GM12878 (cell line): ENCODE measurements at places on chromosomes 1 and 21. TPM values are rescaled to one million over a fixed set of nuclear protein-coding genes. Genes with fewer than 3 reads are reported as not detected.

- DNase-seq, result no peak
Observed at GRCh38 chr21:41219498-41220207, 51.7 kb downstream of the BACE2 start.

DNA sequence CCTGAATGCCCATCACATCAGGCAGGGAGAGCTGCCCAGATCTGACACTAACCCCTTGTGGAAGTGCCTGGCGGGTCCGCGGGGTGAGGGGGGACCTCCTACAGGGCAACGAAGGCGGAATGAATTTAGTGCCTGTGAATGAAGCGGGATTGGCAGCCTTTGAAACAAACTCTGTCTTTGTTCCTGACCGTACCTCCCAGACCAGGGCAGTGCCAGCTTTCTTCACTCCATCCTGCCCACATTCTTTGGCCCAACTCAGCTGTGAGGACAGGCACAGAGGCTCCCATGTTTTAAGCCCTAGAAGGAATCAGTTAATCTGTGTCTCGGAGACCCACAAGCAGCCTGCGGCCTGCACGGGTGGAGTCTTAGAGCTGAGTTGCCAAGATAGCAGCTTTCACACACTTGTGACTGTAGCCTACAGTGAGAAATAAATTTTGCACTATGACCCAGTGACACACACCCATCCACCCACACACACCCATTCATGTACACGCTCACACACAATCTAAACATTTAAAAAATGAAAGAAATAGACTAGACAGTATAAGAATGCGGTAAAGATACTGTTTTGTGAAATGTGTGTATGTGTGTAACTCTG is 60.1 kb upstream of the USP24 start:
- DNase-seq, result no peak

FAM177B gene
- total RNA-seq, result not detected in 2 replicates

DNA sequence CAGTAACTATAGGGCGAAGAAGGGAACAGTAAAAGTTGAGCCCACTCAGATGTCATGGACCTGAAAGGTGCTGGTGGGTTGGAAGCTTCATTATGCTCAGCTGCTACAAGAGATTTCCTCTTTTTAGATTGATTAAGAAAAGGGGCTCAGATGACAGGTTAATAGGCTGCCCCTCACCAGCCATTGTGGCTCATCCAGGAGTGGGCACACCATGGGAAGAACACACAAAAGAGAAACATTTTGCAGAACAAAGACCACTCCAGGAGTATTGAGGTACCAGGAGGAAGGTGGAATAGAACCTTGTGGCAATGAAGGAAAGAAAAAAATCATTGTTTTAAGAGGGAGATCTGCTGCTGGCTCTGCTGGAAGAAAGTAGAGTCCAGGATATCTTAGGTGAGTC is 205.5 kb downstream of the RYR2 start:
- no peak for DNase-seq

DNA sequence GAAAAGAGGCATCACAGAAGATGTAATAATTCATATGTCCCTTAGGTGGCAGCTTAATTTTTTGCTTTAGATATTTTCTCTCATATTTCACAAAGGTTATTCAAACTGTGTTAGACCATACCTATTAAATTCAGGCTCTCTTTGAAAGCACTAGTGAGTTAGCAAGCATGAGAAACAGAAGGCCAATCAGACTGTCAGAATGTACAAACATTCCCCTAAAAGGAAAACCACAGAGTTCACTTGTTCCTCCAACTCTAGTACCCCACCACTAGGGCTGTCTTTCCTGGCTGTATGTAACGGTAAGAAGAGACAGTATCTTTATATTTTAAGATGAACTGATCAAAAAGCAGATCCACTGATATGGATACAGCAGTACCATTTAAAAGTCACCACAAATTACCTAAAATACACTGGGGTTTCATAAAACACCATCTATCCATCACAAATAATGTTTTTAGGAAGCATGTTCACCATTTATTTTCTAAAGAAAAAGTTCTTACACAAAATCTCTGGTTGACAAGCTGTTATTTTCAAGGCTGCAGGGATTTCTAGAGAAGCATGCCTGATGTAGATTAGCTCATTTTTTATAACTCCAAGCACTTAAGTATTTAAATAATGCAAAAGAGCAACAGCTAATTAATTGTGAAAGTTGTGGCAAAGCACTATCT is 1.8 kb downstream of the ARPC5 start:
- DNase-seq, result peak; percentile 73

PGD gene
- total RNA-seq, result 199 and 201 TPM in 2 replicates

DNA sequence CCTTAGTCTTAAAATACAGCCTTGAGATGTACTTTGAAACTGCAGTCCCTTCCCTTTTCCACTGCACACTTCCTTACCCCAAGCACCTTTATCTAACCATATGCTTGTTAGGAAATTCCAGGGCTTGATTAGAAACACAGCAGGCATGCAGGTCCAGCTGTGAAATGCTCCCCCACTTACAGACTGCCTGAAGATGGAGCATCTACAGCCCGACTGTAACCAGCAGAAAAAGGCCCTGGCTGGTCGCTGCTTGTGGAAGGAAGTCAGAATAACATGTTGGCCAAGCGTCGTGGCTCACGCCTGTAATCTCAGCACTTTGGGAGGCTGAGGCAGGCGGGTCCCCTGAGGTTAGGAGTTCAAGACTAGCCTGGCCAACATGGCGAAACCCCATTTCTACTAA is 37.2 kb downstream of the VN1R5 start:
- DNase-seq, result no peak

DNA sequence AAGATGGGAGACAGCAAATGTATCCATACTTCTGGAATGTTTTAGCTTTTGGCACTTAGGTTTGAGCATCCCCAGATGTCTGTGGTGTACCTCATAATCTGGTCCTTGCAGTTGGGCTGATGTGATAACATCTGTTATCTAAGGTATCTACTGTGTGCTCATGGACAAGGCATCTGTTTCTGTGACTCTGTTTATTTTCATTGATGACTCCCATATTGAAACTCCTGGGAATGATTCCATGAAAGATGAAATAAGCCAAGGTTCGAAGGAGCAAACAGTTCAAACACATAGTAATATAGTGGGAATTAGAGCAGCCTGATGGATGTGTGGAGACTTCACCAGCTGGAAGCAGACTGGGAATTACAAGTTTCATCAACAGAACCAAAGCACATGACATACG is 20.7 kb upstream of the TRIM45 start:
- no peak for DNase-seq

DNA sequence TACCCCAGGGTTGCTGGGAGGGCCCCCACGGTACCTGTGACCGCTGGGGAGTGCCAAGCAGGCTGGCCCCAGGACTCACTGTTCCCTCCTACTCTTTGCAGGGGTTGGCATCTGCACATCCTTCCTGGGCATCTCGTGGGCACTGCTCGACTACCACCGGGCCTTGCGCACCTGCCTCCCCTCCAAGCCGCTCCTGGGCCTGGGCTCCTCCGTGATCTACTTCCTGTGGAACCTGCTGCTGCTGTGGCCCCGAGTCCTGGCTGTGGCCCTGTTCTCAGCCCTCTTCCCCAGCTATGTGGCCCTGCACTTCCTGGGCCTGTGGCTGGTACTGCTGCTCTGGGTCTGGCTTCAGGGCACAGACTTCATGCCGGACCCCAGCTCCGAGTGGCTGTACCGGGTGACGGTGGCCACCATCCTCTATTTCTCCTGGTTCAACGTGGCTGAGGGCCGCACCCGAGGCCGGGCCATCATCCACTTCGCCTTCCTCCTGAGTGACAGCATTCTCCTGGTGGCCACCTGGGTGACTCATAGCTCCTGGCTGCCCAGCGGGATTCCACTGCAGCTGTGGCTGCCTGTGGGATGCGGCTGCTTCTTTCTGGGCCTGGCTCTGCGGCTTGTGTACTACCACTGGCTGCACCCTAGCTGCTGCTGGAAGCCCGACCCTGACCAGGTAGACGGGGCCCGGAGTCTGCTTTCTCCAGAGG is 6.8 kb downstream of the XKR8 start:
- no peak for DNase-seq

OR2L3 gene
- not detected in 2 replicates for total RNA-seq

ILDR2 gene
- 5.3 and 5.4 TPM in 2 replicates for total RNA-seq

GRCh38 chr1:245240648-245241165 is 85.9 kb downstream of the KIF26B start:
- DNase-seq, result no peak

RHEX gene
- 7.7 and 11.4 TPM in 2 replicates for total RNA-seq

DNA sequence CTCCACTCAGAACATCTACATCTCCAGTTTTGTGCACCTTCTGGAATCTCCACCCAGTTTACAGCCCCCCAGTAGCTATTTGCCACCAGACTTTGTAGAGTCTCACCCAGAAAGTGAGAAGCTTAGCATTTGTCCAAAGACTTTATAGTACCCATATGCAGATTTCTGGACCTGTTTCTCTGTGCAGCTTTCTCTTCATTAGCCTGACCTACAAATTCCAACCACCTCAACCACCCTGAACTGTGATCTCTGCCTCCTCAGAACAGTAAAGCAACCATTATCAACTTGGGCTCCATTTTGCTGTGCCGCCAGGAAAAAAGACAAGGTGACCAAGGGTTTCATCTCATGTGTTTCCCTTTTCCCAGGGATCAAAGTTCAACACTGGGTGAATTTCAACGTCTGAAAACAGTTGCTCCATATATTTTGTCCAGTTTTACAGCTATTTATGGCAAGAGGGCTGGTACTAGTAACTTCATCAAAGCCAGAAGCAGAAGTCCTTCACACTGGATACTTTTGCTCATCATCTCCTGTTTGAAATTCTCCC is 36.5 kb upstream of the DDAH1 start:
- no peak for DNase-seq

IRF6 gene
- 0.10 and 0.21 TPM in 2 replicates for total RNA-seq

DNA sequence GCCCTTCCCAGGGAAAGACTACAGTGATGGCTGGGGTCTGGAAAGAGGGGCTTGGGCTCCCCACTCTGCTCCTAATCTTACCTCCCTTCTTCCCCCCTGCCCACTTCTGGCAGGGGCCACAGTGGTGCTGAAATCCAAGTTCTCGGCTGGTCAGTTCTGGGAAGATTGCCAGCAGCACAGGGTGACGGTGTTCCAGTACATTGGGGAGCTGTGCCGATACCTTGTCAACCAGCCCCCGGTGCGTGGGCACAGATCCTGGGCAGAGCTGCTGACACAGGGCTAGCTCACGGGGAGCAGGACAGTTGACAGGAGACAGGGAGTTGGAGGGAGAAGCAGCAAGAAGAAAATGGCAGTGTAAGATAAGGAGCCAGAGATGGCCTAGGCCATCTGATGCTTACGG is 2.4 kb downstream of the SLC27A3 start:
- DNase-seq, result no peak

BTG3 gene
- total RNA-seq, result 27.7 and 28.6 TPM in 2 replicates

- DNase-seq, result no peak
Observed at GRCh38 chr1:162937716-162938395, 76.9 kb upstream of the CCDC190 start.

- no peak for DNase-seq
Observed at GRCh38 chr1:212218065-212218464, 67.1 kb upstream of the PPP2R5A start.

DNA sequence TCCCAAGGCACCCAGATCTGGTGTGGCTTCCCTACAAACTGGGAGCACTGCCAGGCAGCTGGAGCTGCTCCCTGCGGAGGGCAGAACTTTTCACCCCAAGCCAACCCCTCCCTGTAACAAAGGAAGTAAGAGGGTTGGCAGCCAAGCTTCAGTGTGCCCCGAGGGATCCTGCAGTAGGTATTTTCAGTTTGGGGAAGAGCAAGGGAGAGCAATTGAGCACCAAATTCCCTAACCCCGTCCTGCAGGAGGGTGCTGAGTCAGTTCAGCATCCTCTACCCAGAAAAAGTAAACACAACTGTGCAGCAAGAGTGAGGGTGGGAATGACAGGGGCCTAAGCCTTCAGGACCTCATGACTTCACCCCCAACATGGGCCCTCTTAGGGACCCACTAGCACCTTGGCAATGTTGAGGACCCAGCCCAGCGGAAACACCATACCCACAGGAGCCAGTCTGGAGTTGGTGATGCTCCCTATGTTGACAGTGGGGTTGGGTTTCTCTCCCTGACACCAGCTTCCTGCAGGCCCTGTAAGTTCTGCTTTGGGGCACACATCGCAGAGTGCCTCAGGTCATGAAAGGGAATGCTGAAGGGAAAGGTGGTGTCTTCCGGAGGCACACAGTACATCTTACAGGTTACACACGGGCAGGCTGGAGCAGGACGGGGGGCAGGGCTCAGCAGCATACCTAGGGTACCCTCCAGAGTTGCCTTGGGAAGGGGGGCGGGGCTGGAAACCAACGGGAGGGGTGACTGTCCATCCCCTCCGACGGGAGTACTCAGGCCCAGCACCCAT is 14.8 kb downstream of the SH3BP5L start:
- DNase-seq, result no peak

DNM3 gene
- total RNA-seq, result 0.05 and 0.08 TPM in 2 replicates

DNA sequence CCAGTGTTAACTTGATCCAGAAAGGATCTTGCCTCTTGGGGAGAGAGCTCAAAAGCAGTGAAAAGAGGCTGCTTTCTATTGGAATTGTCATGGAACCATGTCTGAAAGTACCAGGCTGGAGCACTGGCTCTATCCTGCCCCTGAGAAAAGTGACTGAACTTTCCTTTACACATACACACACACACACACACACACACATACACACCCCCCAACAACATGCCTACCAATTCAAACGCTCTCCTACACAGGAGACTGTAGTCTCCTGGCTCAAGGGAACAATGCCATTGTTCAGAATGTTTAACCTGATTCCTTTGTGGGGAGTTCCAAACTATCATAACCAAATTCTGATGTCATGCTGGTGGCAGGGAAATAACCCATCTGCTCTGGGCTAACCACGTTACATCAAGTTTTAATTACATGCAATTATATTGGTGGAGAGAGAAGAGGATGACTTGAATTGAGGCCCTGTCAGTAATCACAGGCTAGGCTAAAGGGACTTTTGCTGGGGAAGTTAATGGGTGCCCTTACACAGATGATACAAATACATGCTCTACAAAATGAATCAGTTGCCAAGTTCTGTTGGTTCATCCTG is 52.3 kb upstream of the DUSP10 start:
- peak; percentile 82 for DNase-seq

GRCh38 chr1:192588546-192588945 is 13.0 kb downstream of the RGS1 start:
- DNase-seq, result no peak

PDZK1 gene
- total RNA-seq, result 0.10 TPM in 1 of 2 replicates, not detected in the other

SDE2 gene
- total RNA-seq, result 12.7 and 13.0 TPM in 2 replicates
